ENCODE measurements at places on chromosomes 7 and 10.

DNA sequence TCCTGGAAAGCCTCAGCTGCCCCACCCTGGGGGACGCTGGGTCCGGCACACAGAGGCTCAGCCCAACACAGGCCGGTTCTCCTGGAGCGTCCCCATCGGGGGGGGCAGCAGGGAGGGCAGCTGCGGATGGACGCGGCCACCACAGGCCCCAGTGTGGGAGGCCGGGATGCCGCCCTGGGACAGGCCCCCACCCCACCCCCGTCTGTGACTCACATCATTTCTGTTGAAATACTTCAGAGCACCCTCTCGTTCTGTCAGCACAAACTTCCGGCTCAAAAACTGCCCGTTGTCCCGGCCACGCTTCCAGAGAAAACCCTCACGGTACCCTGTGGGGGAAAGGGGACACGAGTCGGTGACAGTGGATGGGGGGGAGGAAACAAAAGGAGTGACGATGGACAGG lies 28.5 kb downstream of the GET4 start:
- no peak for DNase-seq

- DNase-seq = no peak
These were observed 9.5 kb upstream of the ASB4 start for GRCh38 chr7:95476072-95476847.

DNA sequence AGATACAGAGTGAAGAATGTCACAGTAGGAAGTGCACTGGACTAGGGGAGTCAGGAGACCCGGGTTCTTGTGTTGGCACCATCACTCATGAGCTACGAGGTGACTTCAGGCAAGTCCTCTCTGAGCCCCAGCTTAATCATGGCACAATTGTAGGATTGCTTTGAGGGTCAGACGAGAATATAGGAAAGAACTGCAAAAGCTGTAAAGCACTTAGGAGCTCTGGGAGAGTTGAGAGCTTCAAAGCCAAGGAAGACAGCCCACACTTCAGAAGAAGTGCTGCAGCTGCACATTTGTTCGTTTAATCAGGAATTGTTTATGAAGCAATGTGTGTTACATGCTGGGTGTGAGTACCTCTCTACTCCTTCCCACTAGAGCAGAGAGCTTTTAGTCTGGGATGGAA lies 4.4 kb downstream of the FBH1 start:
- DNase-seq = no peak

DNA sequence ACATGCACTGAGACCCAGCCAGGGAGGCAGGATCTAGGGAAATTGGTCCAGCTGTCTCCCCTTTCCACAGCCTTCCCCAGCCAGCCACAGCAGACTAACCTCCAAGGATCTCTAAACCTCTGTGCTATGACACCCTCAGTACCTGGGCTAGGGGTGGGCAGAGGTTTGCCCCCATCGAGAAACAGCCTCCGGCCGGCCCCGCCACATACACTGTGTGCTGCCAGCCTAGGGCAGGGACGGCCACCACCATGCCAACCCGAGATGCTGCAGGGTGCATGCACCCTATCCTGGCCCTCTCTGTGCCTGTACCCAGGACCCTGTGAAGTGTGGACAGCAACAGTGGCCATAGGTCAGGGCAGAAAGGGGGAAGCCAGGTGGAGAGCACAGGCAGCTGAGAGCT lies 58.1 kb downstream of the PARP12 start:
- no peak for DNase-seq

DNA sequence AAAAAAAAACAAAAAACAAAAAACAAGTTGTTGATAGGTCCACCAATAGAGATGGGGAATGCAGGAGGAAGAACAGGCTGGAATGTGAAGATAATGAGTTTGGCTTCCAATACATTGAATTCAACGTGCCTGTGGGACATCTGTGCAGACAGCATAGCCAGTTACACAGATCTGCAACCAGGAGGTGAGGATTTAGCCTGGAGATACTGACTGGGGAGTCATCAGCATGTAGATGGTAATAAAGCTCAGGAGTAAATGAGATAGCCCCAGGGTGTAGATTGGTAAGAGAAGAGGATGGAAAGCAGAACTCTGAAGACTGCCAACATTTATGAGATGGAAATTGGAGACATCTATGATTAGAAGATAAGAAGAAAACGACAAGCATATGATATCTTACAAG lies 4.7 kb upstream of the TRIM8 start:
- no peak for DNase-seq

- no peak for DNase-seq
These were observed 17.7 kb upstream of the IFIT1B start for GRCh38 chr10:89360157-89360556.

DNA sequence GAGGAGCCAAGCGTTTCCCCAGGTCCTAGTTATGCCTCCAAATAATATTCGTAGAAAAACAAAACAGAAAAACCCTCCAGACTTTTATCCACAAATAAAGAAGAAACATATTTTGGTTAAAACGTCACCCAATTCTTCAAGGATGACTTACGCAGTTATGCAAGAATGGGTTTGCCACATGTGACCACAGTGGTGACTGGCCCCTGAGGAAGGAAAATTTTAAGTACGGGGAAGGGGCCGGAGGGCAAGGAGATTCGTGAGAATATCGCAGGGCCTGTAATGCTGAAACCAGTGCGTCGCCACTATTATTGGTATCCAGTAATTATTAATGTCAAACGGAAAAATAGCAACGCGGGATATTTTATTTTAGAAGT lies 537 bp upstream of the MRPS24 start:
- DNase-seq = no peak

- no peak for DNase-seq
These were observed 285.7 kb downstream of the FGFR2 start for GRCh38 chr10:121312587-121312986.

DNA sequence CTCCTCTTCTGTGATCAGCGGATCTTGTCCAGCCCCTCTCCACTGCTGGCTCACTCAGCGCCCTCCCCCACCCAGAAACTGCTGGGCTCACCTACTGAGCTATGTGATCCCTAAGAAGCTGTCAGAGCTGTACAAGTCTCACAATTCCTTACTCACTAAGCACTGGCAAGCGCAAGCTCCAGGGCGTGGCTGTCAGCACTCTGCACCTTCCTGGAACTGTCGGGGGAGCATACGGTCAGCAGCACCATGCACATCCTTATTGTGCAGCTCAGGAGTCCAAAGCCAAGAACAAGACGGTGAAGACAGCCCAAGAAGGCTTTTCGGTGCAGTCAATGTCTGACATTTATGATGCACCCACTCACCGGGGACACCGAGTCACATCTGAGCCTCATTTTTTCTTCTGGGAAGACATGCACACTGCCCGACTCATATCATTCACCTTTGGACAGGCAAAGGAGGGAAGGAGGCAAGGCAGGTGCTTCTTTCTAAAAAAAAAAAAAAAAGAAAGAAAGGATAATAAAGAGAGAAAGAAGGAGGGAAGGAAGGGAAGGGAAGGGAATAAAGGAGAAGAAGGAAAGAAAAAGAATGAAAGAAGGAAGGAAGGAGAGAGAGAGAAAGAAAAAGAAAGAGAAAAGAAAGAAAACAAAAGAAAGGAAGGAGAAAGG lies 56.3 kb downstream of the ASB13 start:
- no peak for DNase-seq

DNA sequence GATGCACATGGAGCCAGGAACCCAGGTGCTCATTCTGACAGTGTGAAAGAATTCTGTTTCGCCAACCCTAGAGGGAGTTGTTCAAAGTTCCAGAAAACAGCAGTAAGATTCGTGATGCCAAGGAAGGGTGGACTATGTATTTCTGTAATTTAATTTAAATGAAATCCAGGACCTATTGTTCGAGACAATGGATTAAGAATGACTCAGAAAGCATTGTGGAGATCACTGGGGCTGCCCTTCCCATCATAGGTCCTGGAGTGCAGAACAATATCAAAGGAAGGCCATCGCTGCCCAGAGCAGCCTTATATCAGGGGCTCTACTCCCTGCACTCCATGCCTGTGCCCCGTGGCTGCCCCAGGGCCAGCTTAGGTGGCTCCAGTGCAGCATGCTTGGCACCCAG lies 32.1 kb upstream of the CALD1 start:
- DNase-seq = no peak

GRCh38 chr10:90779548-90779947 lies 78.3 kb downstream of the HTR7 start:
- no peak for DNase-seq

- peak; percentile 28 for DNase-seq
These were observed 369 bp upstream of the SCIN start for GRCh38 chr7:12570168-12570533.

- no peak for DNase-seq
These were observed 77.4 kb downstream of the MKI67 start for GRCh38 chr10:128048819-128049210.

GRCh38 chr7:89042940-89043339 lies 247.4 kb upstream of the TEX47 start:
- no peak for DNase-seq

- no peak for DNase-seq
These were observed 10.7 kb downstream of the WIPI2 start for GRCh38 chr7:5200561-5201235.

- DNase-seq = no peak
These were observed 6.9 kb upstream of the NOBOX start for GRCh38 chr7:144410441-144410840.

DNA sequence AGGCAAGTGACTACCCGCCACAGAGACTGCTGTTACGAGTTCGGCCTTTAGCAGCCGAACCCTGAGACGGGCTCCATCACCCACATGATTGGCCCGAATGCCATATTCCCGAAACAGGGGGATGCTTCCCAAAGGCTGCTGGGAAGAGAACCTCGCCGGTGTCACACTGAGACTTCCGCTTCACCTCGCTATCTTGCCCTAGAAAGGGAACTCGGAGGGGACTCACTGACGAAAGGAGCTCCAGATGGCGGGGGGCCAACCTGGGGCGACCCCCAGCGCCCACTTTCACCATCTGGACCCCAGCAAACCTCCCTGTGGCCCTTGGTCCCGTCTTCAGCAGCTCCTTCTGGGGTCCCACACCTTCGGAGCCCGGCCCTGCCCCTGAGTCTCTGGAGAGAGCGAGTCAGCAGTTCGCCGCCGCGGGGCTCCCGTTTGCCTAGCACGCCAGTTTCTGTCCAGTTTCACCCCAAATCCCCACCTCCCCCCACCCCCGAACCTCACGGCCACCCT lies 529 bp downstream of the HPS1 start:
- DNase-seq = no peak

GRCh38 chr10:18607503-18608378 lies 43.6 kb downstream of the NSUN6 start:
- DNase-seq = no peak

- DNase-seq = no peak
These were observed 2.0 kb downstream of the DBNL start for GRCh38 chr7:44046321-44047061.

- peak; percentile 50 for DNase-seq
These were observed 23.8 kb upstream of the MKI67 start for GRCh38 chr10:128150045-128150493.

DNA sequence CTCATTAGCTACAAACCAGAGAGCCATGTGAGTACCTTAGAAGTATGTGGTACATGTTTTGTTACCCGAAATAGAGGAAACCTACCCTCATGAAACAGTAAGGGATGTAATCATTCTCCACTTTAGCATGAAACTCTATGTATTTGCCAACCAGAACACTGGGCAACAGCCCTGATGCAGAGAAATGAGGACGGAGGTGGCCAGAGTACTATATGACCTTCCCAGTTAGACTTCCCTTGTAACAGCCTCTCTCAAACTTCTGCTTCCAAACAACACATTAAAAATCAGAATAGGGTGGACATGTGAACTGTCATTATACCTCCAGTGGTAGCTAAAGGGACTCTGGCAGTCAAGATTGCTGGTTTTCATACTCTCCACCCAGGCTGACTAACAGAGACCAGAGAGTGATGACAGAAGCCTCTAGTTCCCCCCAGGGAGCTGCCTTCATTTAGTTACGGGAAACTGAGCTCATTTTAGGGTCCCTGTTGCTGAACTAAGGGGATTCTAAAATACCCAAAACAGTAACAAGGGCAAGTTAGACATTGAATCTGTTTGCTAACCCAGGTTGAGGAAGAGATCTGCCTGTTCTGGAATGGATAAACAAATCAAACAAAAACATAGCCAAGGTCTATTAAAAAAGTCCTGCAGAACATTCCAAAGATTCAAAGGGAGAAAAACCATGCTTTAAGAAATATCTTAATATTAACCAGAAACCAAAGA lies 83.1 kb downstream of the VPS41 start:
- no peak for DNase-seq

GRCh38 chr7:26626687-26627086 lies 237.7 kb downstream of the SKAP2 start:
- no peak for DNase-seq

- no peak for DNase-seq
These were observed 84.9 kb upstream of the PPP1R17 start for GRCh38 chr7:31602041-31602625.

DNA sequence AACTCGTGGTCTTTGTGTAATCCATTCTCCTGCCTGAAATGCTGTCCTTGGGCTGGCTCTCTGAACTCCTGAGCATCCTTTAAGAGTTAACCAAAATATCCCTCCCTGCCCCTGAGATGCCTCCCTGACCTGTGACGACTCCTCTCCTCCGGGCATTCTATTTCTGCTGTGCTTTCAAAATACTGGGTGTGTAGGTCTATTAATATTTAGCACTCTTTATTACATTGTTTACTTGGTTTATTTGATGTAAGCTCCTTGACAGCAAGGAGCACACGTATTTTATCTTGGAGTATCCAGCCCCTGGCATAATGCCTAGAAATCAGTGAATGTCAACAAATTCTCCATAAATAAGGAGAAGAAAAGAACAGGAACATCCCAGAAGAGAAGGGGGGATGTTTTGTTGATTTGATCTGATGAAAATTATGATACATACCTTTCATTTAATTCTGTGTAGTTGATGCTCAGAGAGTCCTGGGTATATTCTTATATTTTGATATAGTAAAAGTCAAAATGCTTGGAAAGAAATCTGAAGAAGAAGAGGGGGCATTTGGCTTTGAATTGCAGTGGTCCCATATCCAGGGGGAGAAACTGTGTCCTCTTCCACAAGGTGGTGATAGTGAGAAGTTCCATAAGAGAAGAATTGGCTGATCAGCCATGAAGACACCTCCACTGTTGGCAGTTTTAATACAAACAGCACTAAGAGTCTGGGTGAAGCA lies 107.7 kb upstream of the MPP7 start:
- no peak for DNase-seq

GRCh38 chr10:24744946-24745345 lies 21.3 kb upstream of the ARHGAP21 start:
- DNase-seq = no peak

- DNase-seq = no peak
These were observed 23.5 kb upstream of the CARD11 start for GRCh38 chr7:3067193-3067592.

DNA sequence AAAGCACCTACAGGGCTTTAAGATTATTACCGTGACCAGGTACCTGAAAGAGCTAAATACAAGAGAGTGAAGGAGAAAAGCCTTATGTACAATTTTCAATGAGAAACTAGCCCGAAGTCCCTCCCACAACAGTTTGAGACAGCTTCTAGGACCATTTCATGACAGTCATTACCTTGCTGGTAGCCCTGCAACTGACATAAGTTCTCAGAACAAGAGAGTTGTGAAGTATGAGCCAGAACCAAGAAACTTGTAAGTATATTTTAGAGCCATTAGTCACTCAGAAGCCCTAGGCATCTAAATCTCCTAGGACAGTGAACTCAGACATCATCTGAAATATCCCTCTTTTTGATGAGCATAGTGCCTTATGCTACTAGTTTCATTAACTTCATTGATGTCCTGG lies 792.1 kb downstream of the GRM8 start:
- no peak for DNase-seq
